ENCODE measurements at places on chromosomes 2 and 18.

DNA sequence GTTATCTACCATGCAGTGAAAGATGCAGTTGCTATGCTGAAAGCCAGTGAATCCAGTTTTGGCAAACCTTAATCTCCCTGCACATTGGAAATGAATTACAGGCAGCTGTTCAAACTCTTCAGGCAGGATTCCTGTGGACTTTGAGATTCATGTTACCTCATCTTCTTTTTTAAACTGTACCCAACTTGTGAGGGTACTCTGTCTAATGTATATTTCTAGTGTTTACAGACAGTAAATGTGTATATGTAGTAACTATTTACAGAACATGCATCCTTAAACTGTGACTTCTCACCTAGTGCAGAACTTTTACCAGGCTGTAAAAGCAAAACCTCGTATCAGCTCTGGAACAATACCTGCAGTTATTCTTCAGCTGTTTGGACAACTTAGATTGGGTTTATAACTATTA lies 50.9 kb downstream of the KDM3A start:
- no peak for DNase-seq

GRCh38 chr2:128250229-128251025 lies 68.2 kb downstream of the HS6ST1 start:
- DNase-seq, result no peak

GRCh38 chr2:133146893-133147292 lies 421.4 kb downstream of the NCKAP5 start:
- DNase-seq, result no peak

- no peak for DNase-seq
These were observed 122.3 kb downstream of the HAUS1 start for GRCh38 chr18:46226461-46226860.

- DNase-seq, result no peak
These were observed 319.0 kb upstream of the KLHL29 start for GRCh38 chr2:23065936-23066335.

- DNase-seq, result peak; percentile 42
These were observed 156.1 kb downstream of the DYSF start for GRCh38 chr2:71609441-71609840.

GRCh38 chr2:11094021-11094810 lies 61.1 kb upstream of the SLC66A3 start:
- DNase-seq, result no peak

DNA sequence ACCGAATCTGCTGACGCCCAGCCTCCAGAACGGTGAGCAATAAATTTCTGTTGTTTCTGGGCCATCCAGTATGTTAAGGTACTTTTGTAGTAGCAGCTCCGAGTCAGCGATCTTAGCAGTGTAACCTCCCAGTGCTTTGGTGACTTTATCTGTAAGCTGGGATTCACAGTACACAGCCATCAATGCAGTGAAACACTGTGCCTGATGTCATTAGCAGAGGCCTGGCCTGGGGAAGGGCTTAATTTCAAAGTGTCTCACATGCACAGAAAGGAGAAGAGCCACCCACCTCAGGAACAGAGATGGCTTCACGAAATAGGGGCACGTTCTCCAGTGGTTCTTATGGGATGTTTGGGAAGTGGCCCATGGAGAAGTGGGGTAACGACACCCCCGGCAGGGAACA lies 281.2 kb downstream of the PHLPP1 start:
- DNase-seq, result no peak

- DNase-seq, result peak; percentile 14
These were observed 69.1 kb upstream of the MAP4K3 start for GRCh38 chr2:39506215-39506614.

GRCh38 chr2:80198042-80198441 lies 106.5 kb downstream of the LRRTM1 start:
- DNase-seq, result no peak

DNA sequence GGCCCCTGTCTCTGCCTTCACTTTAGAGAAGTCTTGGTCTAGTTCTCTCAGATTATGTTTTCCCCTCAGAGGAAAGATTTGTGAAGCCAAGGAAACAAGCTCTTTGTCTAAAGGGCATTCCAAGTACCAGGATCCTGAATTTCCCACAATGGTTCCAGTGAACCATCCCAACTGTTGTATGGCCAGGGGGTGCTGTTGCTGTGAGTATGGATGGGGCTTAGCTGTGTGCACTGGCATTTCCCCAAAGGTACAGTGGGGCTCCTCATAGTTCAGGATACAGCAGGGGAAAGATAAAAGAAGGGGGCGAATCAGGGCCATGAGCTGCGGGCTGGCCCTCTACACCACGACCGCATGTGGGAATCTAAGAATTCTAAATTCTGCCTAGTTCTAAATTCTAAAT lies 1154.0 kb upstream of the FANCL start:
- no peak for DNase-seq

DNA sequence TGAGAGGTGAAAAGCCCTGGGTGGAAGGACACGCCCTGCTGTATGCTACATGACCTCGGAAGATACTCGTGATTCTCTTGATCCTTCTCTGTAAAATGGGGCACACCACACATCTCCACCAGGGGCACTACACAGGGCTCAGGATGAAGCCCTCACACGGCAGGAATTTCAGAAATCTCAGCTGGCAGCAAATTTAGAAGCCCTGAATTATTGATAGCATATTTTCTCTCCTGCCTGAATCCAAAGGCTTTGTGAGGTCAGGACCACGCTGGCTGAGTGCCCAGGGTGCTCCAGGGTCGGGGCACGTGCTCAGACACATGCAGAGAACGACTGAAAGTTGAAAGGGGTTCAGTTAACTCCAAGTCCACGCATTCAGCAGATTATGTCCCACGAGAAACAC lies 42.1 kb upstream of the GALR1 start:
- peak; percentile 65 for DNase-seq

GRCh38 chr2:46977899-46978298 lies 62.3 kb upstream of the MCFD2 start:
- no peak for DNase-seq

DNA sequence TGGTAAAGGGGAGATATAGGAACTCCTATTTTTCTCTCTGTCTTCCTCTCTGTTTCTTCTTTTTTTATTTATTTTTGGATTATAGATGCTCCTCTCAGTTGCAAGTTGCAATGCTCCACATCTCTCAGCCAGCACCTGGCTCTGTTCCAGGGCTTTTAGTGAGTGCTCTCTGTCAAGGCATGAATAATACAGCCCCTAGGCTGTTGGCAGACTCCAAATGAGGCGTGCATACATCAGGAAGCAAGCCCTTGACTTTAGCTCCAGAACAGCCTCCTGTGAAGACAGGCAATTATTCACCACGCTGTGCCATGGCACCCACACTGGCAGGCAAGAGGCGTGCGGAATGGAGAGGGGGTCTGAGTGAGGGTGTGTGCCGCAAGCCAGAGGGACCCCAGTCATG lies 228.1 kb upstream of the PXDN start:
- DNase-seq, result no peak

GRCh38 chr2:26838121-26838906 lies 9.6 kb upstream of the DPYSL5 start:
- DNase-seq, result no peak

DNA sequence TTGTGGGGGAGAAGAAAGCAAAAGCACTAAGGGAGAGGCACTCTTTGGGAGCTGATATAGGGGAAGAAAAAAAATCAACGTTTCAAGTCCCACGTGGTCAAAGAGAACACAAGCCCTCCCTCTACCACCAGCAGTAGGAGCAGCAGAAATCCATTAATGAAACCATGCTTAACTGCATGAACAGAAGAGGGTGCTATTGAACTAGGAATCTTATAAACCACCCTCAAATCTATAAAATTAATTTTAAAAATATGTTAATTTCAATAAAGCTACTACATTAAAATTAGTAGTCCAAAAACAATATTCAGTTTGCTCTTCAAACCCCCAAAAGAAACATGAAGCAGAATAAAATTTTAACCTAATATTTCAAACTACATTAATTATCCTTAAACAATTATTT lies 147.8 kb downstream of the TMEM18 start:
- DNase-seq, result no peak

DNA sequence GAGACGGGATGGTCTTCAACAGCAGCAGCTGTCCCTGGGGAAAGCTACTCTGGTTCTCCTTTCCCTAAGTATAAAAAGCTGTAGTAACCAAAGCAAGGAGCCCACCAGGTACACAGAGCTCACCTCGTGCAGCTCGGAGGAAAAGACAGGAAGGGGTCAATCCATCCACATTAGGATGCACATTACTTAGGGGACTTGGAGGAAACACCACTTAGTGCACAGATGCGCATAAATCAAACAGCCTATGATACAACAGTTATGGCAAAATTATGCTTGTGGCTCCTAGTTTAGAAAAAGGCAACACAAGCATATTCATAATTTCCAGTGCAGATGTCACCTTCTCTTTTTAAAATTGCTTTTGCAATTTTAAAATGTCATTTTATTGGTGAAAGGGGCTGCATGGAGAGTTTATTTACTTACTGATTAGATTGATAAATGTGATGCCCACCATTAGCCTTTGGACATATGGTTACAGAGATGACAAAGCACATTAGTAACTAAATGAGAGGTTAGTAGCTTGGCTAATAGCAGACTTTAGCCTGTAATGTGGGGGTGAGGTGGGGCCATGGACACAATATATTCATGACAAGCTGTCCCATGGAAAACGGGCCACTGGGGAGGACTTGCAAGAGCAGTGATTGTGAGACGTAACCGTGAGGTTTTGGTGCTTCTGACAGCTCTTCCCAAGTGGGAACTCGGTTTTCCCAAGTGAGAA lies 199.8 kb downstream of the MYT1L start:
- DNase-seq, result no peak

- DNase-seq, result no peak
These were observed 326.3 kb upstream of the ZNF521 start for GRCh38 chr18:25678221-25678620.

DNA sequence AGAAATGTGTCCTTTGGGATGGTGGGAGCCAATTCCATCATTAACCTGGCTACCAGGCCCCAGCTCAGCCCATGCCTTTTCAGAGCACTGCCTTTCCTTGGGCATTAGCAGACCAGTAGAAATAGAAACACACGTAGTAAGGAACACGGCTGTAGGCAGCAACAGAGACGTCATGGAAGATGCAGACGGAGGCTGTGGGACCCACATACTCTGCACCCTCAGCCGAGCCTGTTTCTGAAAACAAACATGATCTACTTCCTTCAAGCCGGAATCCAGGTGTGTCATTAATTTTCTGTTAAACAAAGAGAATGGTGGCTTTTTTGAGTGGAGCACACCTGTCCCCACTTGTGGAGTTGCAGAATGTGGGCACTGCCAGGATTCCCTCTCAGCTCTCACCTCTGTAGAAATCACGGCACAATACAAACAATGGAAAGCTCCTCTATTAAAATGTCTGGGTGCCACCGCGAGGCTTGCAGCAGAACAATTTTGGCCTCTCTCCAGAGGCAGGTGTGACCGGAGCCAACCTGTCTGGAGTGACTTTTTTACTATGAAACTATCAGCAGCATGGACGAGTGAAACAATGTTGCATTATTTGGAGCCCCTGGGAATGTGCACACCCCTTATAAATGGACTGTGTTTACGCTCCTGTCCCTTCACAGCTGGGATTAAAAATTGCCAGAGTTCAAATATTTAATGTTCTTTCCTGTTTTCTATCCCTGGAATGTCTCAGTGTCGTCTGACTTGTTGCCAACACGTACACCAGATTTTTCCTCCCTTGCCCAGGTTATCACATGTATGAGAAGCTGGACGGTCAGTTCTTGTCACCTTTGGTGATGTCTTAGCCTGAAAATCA lies 31.7 kb downstream of the SPP2 start:
- DNase-seq, result no peak

DNA sequence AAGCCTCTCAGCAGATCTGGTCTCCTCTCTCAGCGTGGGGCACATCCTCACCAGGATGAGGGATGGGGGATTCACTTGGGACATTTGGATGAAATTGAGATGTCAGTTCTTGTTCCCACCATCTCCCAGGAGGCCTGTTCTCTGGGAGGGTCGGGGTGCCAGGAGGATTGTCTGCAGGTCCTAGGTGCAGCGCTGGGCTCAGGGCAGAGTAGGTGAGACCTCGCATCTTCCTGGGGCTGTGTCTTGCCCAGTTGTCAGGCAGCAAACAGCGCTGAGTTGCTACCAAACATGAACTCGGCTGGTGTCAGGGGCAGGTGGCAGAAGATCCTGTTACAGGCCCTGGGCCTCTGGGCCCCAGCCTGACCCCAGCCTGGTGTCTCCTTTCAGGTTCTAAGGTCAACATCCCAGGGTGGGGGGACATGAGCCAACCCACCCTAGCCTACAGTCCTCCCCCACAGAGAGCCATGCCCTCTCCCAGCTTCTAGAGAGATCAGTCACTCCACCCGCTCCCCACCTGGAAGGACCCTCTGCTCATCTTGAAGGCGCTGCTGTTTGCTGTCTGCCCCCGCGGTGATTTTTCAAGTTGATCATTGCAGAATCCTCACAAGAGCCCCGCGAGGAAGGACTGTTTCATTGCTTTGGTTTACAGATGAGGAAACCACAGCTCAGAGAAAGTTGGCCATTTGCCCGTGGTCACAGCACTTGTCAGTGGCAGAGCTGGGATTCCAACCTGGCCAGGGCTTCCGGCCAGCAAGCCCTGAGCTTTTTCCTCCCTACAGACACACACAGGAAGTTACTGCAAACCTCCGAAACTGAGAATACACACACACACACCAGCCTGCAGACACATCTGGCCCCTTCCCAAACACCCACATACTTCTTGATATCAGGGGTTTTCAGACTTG lies 83.9 kb downstream of the STPG4 start:
- peak; percentile 95 for DNase-seq

DNA sequence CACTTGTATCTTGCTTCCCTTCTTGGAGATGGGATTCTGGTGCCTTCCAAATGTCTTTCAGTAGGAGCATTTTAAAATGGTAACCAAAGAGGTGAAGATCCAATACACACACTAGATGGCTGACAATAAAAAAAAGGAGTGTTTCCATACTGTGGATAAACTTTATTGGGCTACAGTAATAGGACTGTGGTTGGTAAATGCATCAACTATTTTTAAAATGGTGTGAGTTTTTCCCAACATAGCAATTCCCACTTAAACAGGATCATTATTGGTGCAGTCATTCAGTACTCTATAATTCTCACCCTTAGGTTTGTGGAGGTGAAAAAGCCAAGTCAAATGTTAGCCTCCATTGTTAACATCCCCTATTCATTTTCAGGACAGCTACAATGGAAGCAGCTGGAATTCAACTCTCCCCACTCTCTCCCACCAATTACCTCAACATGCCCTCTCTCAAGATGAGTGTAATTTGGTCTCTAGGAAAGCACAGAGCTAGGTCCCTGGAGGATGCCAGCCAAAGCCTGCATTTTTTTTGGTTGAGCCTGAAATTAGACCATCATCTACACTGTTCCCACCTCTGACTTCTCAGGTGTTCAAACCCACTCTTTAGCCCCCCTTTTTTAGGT lies 273.3 kb downstream of the TCF4 start:
- DNase-seq, result no peak

GRCh38 chr2:85684806-85685205 lies 9.4 kb upstream of the GNLY start:
- no peak for DNase-seq

DNA sequence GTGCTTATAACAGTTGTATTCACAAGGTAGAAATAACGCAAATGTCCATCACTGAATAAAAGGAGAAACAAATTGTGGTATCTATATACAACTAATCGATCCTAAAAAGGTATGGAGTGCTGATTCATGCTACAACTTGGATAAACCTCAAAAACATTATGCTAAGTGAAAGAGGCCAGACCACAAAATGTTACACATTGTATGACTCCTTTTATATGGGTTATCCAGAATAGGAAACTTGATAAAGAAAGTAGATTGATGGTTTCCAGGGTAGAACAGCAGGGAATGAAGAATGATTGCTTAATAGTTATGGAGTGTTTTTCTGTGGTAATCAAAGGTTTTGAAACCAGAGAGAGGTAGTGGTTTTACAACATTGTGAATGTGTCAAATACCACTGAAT lies 432.2 kb upstream of the TRIB2 start:
- no peak for DNase-seq
